Activated T-helper 17 cell treated with anti-CD3 and anti-CD28 coated beads, Interleukin-2, amount 50 U/mL, for 72 hours (primary cell): ENCODE measurements at places on chromosomes 2 and 18.
A peak's percentile ranks its signal among the peaks of the same experiment; 100 is the strongest.

GRCh38 chr18:73920033-73920432 lies 227.6 kb downstream of the FBXO15 start:
- no peaks in the 10 kb centered on the region for H3K4me1 ChIP-seq
- peaks cover 12% of the 10 kb centered on the region for H3K27me3 ChIP-seq
- H3K4me3 ChIP-seq, result no peak overlapping the region
- ATAC-seq, result no peak
- H3K36me3 ChIP-seq, result no peaks in the 10 kb centered on the region
- H3K27ac ChIP-seq, result no peak overlapping the region

- H3K4me1 ChIP-seq, result no peaks in the 10 kb centered on the region
- H3K27ac ChIP-seq, result no peak overlapping the region
- no peak overlapping the region for H3K4me3 ChIP-seq
- H3K36me3 ChIP-seq, result no peaks in the 10 kb centered on the region
Observed at GRCh38 chr2:68920481-68921170, 32.1 kb downstream of the GKN2 start.

DNA sequence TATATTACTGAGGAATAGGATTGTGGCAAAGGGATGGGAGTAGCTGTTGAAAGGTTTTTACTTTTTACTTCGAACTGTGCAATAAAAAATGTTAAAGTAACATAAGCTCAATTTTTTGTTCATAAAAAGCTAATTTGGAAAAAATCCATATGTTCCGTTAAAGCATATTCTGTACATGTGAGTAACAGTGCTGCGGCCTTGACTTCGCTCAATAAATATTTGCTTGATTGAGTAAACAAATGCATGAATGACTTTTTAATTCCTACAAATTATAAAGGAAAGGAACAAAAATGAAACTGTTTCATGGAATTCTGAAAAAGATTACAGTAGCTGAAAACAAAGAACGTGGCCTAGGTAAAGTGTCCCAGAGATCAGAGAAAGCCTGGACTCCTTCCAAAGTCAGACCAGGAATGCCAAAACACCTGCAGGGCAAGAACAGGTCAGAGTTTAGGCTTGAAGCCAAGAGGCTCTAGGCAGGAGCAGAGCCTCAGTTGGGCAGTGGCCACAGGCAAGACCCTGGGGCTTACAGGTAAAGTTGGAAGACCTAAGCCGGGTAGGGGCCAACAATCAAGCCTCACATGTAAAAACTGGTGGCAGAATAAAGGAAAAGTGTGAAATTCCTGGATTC lies 44.3 kb upstream of the FIGN start:
- no peaks in the 10 kb centered on the region for H3K4me1 ChIP-seq
- H3K27me3 ChIP-seq, result no peaks in the 10 kb centered on the region
- H3K36me3 ChIP-seq, result no peaks in the 10 kb centered on the region
- no peak overlapping the region for H3K4me3 ChIP-seq
- H3K27ac ChIP-seq, result no peak overlapping the region

- H3K36me3 ChIP-seq, result no peaks in the 10 kb centered on the region
- H3K4me1 ChIP-seq, result no peaks in the 10 kb centered on the region
- no peaks in the 10 kb centered on the region for H3K27me3 ChIP-seq
- no peak overlapping the region for H3K4me3 ChIP-seq
Observed at GRCh38 chr18:22332590-22332989, 85.1 kb downstream of the CTAGE1 start.

- no peaks in the 10 kb centered on the region for H3K36me3 ChIP-seq
- peaks cover 3% of the 10 kb centered on the region for H3K4me1 ChIP-seq
- peaks cover 33% of the 10 kb centered on the region for H3K27me3 ChIP-seq
- ATAC-seq, result peak; percentile 7
- H3K4me3 ChIP-seq, result peak overlapping the region; percentile 53
- no peak overlapping the region for H3K27ac ChIP-seq
Observed at GRCh38 chr2:232419245-232420072, 12.8 kb downstream of the ALPG start.

DNA sequence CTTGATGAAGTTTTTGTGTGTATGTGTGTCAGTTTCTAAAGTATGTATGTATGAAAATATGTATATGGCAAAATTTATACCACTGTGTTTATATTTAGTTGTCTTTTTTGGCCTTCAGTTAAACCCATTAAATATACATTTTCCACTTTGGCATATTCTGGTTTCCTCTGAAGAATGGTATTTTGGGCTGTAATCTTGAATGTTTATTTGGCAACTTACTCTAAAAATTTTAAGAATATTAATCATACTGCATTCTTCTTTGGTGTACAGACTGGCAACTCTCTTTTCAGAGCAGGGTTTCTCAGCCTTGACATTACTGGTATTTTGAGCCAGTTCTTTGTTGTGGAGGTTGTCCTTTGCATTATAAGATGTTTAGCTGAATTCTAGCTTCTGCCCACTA lies 27.9 kb upstream of the CCBE1 start:
- no peaks in the 10 kb centered on the region for H3K36me3 ChIP-seq
- ATAC-seq, result no peak
- no peak overlapping the region for H3K4me3 ChIP-seq

GRCh38 chr2:104758199-104758620 lies 95.7 kb upstream of the POU3F3 start:
- no peaks in the 10 kb centered on the region for H3K4me1 ChIP-seq
- no peak overlapping the region for H3K27ac ChIP-seq
- H3K27me3 ChIP-seq, result peaks cover 5% of the 10 kb centered on the region
- H3K36me3 ChIP-seq, result no peaks in the 10 kb centered on the region
- ATAC-seq, result no peak

- peaks cover 37% of the 10 kb centered on the region for H3K36me3 ChIP-seq
- H3K4me1 ChIP-seq, result no peaks in the 10 kb centered on the region
- no peak overlapping the region for H3K4me3 ChIP-seq
- no peak overlapping the region for H3K27ac ChIP-seq
- ATAC-seq, result no peak
Observed at GRCh38 chr2:15259356-15259756, 301.8 kb downstream of the NBAS start.

DNA sequence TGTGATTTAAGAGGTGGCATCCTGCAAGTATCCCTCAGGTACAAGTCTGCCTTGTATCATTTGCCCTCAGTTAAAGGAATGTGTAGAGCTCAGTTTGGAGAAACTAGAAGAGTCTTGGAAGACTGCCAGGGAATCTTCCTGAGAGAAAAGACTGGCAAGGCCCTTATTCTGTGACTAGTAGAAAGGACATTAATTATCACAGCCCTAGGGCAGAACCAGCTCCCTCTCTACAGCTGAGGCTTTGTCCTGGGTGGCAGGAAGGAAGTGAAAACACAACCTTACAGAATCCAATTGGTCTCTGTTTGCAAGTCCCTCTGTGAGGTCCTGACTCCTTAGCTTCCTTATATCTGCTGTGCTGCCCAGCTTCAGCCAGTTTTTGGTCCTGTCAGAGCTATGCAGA lies 385.9 kb upstream of the CYRIA start:
- no peak overlapping the region for H3K27ac ChIP-seq
- no peak overlapping the region for H3K4me3 ChIP-seq
- no peaks in the 10 kb centered on the region for H3K36me3 ChIP-seq

DNA sequence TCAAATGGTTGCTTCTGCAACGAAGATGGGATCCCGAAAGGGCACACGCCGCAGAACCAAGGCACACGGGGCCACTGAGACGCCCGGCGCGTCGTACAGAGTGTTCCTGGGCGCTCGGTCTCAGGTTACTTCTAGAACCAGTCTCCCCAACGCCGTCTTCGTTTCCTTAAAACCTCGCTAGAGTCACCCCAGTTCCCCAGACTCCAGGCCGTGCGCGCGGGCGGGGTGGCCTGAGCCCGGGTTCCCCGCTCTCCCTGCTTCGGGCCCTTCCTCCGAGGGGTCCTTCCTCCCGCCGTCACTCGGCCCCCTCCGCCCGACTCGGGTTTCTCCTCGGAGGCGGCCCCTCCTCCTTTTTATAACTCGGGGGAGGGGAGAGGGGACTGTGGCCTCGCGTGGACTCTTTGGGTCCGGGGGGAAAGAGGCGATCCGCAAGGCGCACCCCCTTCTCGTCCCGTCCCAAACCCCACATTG lies 774 bp upstream of the FZD7 start:
- ATAC-seq, result peak; percentile 48
- H3K4me1 ChIP-seq, result peaks cover 8% of the 10 kb centered on the region
- peak overlapping the region; percentile 55 for H3K27ac ChIP-seq
- H3K4me3 ChIP-seq, result peak overlapping the region; percentile 89
- no peaks in the 10 kb centered on the region for H3K36me3 ChIP-seq

- H3K4me1 ChIP-seq, result peaks cover 4% of the 10 kb centered on the region
- H3K27ac ChIP-seq, result no peak overlapping the region
- ATAC-seq, result no peak
- no peaks in the 10 kb centered on the region for H3K27me3 ChIP-seq
- H3K36me3 ChIP-seq, result no peaks in the 10 kb centered on the region
Observed at GRCh38 chr2:128320192-128320905, 1.7 kb upstream of the HS6ST1 start.

GRCh38 chr18:56696966-56697365 lies 45.8 kb downstream of the WDR7 start:
- H3K27ac ChIP-seq, result no peak overlapping the region
- H3K27me3 ChIP-seq, result no peaks in the 10 kb centered on the region
- peak; percentile 26 for ATAC-seq
- H3K4me3 ChIP-seq, result no peak overlapping the region

- peak; percentile 96 for ATAC-seq
- peaks cover 23% of the 10 kb centered on the region for H3K4me1 ChIP-seq
- no peaks in the 10 kb centered on the region for H3K36me3 ChIP-seq
Observed at GRCh38 chr2:28583899-28584553, 88.2 kb downstream of the PLB1 start.

GRCh38 chr2:20593072-20594034 lies 57.5 kb downstream of the HS1BP3 start:
- H3K4me3 ChIP-seq, result no peak overlapping the region
- no peak for ATAC-seq
- no peaks in the 10 kb centered on the region for H3K27me3 ChIP-seq
- peak overlapping the region; percentile 59 for H3K27ac ChIP-seq

GRCh38 chr18:2716394-2717326 lies 61.1 kb downstream of the SMCHD1 start:
- ATAC-seq, result no peak
- H3K27me3 ChIP-seq, result no peaks in the 10 kb centered on the region
- H3K27ac ChIP-seq, result peak overlapping the region; percentile 66
- H3K4me1 ChIP-seq, result peaks cover 36% of the 10 kb centered on the region
- no peak overlapping the region for H3K4me3 ChIP-seq
- H3K36me3 ChIP-seq, result peaks cover 100% of the 10 kb centered on the region

- peak overlapping the region; percentile 75 for H3K27ac ChIP-seq
- H3K27me3 ChIP-seq, result no peaks in the 10 kb centered on the region
- H3K36me3 ChIP-seq, result no peaks in the 10 kb centered on the region
- H3K4me1 ChIP-seq, result peaks cover 4% of the 10 kb centered on the region
Observed at GRCh38 chr18:67243799-67244587, 272.5 kb downstream of the DSEL start.

GRCh38 chr2:37600735-37601134 lies 70.7 kb downstream of the CDC42EP3 start:
- peaks cover 33% of the 10 kb centered on the region for H3K4me1 ChIP-seq
- ATAC-seq, result peak; percentile 68
- no peaks in the 10 kb centered on the region for H3K27me3 ChIP-seq
- H3K4me3 ChIP-seq, result peak overlapping the region; percentile 85

DNA sequence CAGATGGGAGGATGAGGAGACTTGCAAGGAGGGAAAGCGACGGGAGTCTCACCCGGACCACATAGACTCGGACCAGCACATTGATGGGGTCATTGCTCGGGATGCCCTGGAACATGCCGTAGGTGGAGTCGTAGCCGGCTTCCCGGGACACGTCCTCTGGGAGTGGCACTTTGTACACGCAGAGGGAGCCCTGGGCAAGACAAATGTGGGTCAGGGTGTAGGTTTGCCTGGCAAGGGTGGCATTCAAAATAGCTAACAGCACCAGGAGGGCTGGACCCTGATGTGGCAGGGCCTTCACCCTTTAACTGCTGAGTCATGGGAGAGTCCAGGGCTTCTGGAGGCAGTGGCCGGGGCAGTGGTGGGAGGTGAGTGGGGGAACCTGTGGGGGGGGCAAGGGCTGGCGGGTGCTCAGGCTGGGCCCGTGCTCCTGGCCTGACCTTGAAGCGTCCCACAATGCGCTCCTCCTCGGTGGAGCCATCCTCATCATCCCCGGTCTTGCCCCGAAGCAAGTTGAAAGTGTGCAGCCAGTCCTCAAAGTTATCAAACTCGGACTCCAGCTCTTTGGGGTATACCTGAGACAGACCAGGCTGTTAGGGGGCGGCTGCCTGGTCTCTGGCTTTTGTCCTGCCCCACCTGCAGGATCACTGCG lies 11.1 kb downstream of the OTOF start:
- no peak overlapping the region for H3K4me3 ChIP-seq
- H3K27me3 ChIP-seq, result no peaks in the 10 kb centered on the region
- ATAC-seq, result no peak
- H3K4me1 ChIP-seq, result no peaks in the 10 kb centered on the region

DNA sequence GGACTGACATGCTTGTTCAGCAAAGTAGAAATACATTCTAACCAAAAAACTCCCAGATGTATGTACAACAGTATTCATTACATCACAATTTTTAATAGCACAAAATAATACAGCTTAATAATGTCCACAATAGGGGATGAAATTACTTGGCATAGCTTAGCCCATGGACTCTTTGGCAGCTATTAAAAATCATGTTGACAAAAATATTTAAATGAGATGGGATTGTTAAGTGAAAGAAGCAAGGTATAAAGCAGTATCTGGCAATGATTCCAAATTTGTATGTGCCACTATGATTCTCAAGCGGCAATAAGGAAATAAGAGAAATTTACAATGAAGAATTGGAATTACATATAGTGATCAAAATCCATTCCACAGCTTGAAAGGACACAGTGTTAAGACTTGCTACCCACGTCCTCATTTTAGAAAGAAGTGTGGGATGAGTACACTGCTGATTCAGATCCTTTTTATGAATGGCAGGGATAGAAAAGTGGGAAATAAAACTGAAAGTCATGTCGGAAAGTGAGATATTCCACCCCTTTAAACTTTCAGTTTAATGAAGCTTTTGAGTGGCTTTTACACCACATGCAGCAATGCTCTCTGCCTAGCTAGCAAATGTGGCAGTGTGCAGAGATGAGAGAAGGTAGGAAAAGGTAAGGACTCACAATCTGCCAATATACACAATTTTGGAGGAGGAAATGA lies 2.4 kb downstream of the GAREM1 start:
- H3K4me1 ChIP-seq, result peaks cover 10% of the 10 kb centered on the region
- peaks cover 41% of the 10 kb centered on the region for H3K27me3 ChIP-seq
- no peaks in the 10 kb centered on the region for H3K36me3 ChIP-seq
- ATAC-seq, result peak; percentile 7

GRCh38 chr2:10844097-10844496 lies 31.5 kb upstream of the PDIA6 start:
- H3K36me3 ChIP-seq, result no peaks in the 10 kb centered on the region
- H3K4me3 ChIP-seq, result no peak overlapping the region
- peaks cover 21% of the 10 kb centered on the region for H3K27me3 ChIP-seq
- H3K27ac ChIP-seq, result no peak overlapping the region
- H3K4me1 ChIP-seq, result no peaks in the 10 kb centered on the region

- ATAC-seq, result no peak
- H3K27ac ChIP-seq, result no peak overlapping the region
- H3K4me3 ChIP-seq, result peak overlapping the region; percentile 11
- no peaks in the 10 kb centered on the region for H3K27me3 ChIP-seq
Observed at GRCh38 chr2:160324161-160324800, 124.2 kb upstream of the ITGB6 start.

- no peaks in the 10 kb centered on the region for H3K27me3 ChIP-seq
- peak overlapping the region; percentile 67 for H3K27ac ChIP-seq
- H3K36me3 ChIP-seq, result no peaks in the 10 kb centered on the region
- no peak overlapping the region for H3K4me3 ChIP-seq
Observed at GRCh38 chr2:96952976-96953610, 33.3 kb downstream of the FAM178B start.
